Stimulated activated CD4-positive, alpha-beta T cell treated with anti-CD3 and anti-CD28 coated beads, Interleukin-15, amount 100 ng/mL, for 24 hours (primary cell): ENCODE measurements at places on chromosomes 12 and 14.

DNA sequence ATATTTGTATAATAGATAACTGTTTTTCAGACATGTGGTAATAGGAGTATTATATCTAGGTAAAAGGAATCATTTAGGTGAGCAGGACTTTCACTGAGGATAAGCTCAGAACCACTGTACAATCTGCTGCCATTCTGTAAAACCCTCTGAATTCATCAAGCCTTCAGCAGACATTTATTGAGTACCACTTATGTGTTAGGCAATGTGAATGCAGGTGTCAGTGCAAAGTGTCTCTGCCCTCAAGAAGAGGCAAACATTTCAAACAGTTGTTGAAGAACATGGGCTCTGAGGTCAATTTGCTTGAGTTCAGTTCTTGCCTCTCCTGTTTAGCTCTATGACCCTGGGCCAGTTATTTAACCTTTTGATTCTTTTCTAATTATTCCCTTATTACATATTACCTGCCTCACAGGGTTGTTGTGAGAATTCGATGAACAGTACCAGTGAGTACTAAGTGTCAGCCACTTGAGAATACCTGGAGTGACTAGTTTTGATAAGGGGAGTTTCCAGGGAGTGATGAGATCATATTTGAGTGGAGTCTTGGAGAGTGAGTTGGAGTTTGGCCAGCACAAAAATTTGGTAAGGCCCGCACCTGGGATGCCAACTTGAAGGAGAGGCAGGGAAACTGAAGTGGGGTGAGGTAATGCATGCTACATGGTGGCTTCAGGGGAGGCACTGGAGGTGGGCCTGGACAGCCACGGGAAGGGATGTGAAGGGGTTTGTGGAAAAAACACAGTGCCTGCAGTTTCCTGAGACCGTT is 33.7 kb downstream of the RASSF8 start:
- no peak for DNase-seq

DNA sequence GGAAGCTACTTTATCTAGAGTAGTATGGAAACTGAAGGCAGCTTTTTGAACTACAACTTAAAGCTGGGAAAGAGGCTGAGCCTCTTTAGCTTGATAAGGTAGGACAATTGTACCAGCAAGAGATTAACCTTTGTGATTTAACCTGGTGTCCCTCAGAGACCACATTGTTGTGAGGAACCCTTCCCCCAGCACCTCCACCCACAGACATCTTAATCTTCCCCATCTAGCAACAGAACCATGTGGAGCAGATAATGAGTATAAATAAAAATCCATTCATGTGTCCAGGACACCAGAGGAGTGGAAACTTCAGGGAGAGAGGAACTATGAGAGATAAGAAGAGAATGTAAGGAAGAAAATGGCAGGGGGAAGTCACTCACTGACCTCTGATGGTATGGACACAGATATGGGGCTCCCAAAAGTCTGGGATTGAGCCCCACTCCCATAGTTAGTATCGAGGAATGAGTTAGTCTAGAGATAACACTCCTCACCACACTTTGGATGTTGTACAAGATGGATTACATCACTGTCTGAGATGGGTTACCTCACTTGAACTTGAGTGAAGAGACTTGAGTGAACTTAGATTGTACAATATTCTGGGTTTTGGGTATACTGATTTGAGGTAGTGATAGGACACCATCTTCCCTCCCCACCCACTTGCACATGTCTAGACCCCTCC is 33.9 kb upstream of the SLC38A2 start:
- no peak for DNase-seq

GRCh38 chr12:24772813-24773212 is 176.1 kb downstream of the BCAT1 start:
- no peak for DNase-seq

DNA sequence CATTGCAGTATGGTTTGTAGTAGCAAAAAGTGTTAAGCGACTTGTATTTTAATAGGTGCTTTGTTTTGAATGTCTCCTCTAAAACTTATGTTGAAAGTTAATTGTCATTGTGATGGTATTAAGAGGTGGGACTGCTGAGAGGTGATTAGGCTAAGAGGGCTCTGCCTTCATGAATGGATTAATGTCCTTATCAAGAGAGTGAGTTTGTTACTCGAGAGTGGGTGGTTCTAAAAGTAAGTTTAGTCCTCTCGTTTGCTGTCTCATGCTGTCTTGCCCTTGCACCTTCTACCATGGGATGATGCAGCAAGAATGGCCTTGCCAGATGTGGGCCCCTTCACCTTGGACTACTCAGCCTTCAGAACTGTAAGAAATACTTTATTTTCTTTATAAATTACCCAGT is 17.4 kb downstream of the ZDHHC17 start:
- DNase-seq, result no peak

GRCh38 chr12:88876857-88877256 is 296.6 kb upstream of the KITLG start:
- DNase-seq, result no peak

- DNase-seq, result no peak
These were observed 9.3 kb upstream of the ITGA5 start for GRCh38 chr12:54428050-54429013.

GRCh38 chr12:124545508-124546418 is 21.6 kb downstream of the NCOR2 start:
- DNase-seq, result peak; percentile 83

- no peak for DNase-seq
These were observed 19.3 kb downstream of the SLC6A13 start for GRCh38 chr12:243381-243780.

DNA sequence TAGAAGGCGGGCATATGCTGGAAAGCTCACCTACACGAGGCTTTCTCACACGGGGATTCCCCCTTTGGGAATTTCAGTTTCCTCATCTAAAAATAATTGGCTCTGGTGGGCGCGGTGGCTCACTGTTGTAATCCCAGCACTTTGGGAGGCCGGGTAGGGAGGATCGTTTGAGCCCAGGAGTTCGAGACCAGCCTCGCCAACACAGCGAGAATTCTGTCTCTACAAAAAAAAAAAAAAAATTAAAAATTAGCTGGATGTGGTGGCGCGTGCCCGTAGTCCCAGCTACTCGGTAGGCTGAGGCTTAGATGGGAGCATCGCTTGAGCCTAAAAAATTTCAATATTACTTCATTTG is 400 bp upstream of the NDUFA12 start:
- no peak for DNase-seq

DNA sequence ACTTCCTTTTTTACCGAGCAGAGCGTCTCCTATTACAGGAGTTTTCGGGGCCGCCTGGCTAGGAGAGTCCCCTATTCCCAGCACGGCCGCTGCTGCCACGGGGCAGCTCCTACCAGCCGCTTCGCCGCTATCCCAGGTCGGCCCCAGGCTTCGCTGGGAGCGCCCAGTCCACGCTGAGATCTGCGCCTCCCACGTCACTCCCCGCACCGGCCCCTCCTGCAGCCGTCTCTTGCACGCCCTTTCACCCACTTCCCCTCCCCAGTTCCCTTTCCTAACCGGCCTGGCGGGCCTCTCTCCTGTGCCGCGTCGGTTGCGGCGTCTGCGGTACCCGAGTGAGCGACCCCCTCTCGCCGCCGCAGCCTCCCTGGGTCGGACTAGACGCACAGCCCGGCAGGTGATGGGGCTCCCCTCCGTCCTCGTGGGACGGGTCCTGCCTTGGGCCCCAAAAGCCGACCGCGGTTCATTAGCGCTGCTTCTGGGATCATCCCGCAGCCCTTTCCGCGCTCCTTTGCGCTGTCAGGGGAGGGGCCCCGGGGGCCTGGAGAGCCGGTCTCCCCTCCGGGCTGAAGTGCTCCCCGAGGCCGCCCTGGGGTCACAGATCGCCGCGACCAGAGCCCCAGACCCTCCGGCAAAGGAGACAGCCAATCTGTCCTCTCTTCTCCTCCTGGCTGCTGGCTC is 1318.4 kb downstream of the TMEM121 start:
- DNase-seq, result peak; percentile 71

DNA sequence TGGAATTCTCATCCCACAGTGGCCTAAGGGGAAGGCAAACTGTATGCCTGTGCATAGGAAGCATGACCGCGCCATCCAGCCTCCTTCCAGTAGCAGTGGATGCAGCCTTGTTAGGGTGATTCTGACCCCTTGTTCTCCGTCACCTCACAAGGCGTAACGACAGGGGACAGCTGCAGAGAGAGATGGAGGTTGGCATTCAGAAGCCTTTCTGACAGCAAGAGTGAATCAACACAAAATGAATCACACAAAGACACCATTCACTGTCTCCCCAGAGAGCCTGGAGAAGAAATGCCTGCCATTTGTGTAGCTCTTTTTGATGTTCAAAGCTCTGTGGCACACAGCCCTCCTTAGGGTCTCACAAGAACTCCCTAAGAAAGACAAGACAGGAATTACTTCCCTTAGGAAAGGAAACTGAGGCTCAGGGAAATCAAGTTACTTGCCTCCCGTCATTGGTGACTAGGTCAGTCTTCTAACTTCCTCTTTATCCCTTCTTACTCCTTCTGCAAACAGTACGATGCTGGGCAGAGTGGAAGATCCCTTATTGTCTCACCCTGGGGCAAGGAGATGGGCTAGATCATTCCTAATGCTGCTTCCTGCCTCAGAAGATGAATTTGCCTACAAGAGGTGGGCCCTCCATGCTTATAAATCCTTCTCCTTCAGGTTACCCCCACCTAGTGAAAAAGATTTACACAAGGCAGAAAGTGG is 280.9 kb downstream of the CACNA1C start:
- DNase-seq, result no peak

DNA sequence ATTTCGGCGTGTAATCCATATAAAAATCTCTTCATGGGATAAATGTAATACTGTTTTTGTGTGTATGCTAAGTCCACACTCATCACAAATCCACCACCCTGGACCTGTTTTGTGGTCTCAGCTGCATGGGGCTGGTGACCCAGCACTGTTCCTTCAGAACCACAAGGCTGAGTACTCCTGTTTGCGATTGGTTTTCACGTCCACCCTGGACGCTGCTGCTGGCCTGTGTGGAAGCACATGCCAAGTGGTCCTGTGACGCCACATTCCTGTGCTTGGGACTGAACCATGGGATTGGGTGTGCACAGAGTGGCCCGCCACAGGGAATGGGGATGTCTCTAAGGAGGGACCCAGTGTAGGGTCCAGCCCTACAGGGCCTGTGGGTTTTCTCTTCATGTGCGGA is 4.3 kb downstream of the PUS1 start:
- DNase-seq, result no peak

DNA sequence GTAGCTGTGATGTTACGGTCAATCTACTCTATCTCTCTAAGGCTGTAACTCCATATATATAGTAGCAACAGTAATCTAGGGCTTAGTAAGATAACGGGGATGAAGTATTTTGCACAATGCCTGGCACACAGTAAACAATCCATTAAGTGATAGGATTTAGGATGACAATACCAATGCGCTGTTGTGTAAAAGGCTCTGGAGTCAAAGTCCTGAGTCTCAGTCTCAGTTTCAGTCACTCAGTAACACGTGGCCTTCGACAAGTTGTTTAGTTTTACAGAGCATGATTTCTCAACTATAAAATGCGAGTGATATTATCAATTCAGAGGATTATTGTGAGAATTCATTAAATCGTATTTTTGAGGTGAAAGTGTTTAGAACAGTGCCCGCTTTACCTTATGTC is 162.4 kb downstream of the GARIN6 start:
- DNase-seq, result no peak

GRCh38 chr12:54126696-54127537 is 61.9 kb downstream of the SMUG1 start:
- DNase-seq, result peak; percentile 38

- no peak for DNase-seq
These were observed 65.0 kb downstream of the RFLNA start for GRCh38 chr12:124359671-124360581.

DNA sequence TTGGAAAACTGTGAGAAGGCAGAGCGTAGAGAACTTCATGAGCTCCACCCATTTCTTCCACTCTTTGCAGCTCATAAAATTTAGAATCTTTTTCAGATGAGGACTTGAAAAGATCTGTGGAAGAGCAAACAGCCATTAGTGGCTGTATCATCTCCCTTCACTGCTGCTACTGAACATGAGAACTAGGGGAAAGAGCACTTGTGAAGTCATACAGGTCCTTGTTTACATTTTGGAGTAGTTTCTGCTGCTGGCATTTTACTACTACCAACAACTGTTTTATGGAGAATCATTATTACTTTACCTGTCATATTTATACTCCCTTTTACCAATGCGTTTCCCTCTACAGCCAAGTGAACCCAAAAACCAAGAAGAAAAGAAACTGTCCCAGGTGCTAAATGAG is 41.0 kb downstream of the RPGRIP1 start:
- DNase-seq, result no peak

DNA sequence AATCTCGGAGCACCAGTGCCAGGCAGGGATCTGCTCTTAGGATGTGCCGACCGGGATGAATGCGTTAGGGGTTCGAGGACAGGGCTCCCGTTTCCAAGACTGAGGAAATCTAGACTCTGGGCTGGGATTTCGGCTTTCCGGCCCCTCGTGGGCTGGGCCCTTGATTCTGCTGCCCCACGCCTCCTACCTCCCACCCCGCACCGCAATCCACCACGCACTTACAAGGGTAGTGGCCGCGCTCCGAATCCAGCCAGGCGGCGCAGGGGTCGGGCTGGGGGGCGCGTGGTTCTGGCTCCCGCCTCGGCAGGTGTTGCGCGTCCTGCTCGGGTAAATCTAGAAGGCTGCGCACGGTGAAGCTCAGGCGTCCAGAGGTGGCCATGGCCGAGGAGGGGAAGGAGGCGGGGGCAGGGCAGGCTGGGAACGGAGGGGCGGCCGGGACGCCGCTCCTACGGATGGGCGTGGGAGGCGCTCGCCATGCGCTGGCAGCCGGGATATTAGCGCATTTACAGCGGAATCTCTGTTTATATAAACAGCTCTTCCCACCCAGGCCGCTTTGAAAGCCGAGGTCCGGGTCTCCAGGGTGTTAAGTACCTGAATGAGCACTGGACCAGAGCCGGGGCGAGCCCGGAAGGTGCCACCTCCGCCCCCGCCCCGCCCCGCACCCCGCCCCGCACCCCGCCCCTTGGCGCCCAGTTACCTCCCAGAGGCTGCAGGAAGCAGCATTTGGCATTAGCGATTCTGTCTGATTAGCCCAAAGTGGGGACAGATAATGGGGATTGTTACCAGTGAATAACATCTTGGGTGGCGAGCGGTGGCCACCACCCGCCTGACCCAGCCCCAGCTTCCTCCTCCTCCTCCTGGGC is at the start of gene NKX2-8:
TSS of gene NKX2-8 (minus strand) at position 604 of the 863 bp plus-strand sequence. CDS start at position 379, 225 bp downstream.
- DNase-seq, result no peak

GRCh38 chr14:32645551-32645950 is 293.1 kb upstream of the NPAS3 start:
- no peak for DNase-seq

GRCh38 chr12:102910792-102911191 is 6.3 kb downstream of the PAH start:
- no peak for DNase-seq

GRCh38 chr12:96878704-96879103 is 28.4 kb upstream of the NEDD1 start:
- DNase-seq, result no peak

GRCh38 chr12:27468241-27468640 is 21.7 kb downstream of the SMCO2 start:
- DNase-seq, result no peak

GRCh38 chr14:29521526-29522137 is 406.0 kb downstream of the PRKD1 start:
- peak; percentile 4 for DNase-seq

GRCh38 chr12:76043377-76043776 is 11.8 kb upstream of the PHLDA1 start:
- DNase-seq, result no peak
